ENCODE measurements at places on chromosomes 5 and 9. TPM values are rescaled to one million over a fixed set of nuclear protein-coding genes. Genes with fewer than 3 reads are reported as not detected.

DNA sequence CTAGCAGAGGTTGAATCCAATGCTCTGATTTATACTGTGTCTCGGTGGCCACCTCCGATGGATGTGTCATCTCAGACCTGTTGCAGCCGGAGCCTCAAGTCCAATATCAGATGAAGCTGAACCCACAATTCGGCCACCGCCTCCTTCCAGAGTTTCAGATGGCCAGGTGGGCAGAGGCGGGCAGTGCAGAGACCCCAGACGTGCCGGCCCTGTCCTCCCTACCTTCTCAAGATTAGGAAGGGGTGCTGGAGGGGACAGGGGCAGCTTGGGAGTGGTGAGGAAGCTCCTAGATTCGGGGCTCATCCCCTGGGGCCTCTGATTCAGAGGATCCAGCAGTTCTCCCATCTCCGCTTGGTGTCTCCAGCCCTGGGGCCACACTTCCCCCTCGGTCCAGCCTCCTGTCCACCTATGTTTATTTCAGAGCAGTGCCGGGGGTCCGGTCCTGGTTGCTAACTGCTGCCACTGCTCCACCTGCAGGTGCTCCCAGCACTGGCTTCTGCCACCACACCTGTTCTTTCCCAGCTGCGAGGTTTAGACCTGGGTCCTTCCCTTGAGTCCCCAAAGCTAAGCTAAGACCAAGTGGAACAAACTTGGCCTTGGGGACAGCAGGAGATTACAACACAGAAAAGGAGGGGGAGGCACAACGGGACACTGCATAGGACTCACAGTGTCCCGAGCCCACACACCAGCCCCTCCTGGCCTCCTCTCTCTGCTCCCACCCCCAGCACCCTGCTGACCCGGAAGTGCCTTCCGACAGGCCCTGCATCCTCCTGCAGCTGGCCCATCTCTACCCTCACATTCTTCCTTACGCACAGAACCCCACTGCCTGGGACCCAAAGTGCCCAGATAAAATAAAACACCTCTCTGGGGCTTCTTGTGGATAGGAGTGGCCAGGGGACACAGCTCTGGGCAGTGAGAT, 81.6 kb downstream of the NTNG2 start:
- H3K27me3 ChIP-seq: peaks cover 14% of the 10 kb centered on the region
- no peak for DNase-seq
- H3K27ac ChIP-seq: no peak overlapping the region
- H3K36me3 ChIP-seq: no peaks in the 10 kb centered on the region
- H3K4me3 ChIP-seq: peak overlapping the region; percentile 93

DNA sequence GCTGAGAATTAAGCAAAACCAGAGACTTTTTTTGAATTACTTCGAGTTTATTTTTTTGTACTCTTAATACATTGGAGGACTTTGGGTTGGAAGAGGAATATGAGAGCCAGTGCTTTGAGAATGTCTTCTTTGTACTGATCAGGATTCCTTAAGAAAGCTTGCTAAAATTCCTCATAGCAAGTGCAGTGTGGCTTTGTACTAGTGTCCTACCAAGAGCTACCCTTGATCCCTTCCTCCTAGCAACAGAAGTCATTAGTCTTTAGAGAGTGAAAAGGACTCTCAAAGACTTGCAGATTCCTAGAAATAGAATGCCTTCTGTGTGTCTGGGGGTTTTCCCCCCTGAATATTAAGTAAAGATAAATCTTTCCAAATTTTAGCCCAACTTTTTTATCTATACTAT, 276.1 kb downstream of the ARHGAP26 start:
- no peaks in the 10 kb centered on the region for H3K27me3 ChIP-seq
- H3K36me3 ChIP-seq: no peaks in the 10 kb centered on the region
- peaks cover 18% of the 10 kb centered on the region for H3K4me1 ChIP-seq

DNA sequence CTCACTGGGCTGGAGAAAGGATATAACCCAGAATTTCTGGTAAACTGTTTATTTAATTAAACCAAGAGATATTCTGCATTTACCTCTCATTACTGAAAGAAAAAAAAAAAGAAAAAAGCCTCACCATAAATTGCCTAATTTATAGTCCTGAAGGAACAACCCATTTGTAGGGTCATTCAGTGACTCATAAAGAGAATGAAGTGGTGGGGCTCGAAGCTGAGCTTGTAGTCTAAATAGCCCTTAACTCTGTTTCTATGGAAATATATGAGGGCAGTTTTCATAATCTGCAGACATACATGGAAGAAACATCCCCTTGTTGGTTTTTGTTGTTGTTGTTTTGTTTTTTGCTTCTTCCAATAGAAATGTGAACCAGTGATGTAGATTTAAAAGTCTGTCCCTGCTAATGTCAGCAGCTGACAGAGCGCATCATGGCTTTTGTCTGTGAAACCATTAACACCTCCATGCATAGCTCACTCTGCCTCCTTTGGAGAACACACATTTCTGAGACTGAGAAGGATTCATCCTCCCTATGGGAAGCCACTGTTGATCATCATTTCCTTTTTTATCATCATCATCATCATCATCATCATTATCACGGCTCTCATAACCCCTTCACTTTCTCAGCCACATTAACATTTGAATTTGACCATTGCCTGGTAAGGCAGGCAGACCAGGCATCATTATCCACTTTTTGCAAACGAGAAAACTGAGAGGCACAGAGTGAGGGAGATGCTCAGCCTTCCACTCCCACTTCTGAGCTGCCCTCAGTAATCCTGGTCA, 67.9 kb upstream of the SAP30L start:
- DNase-seq: no peak
- no peak overlapping the region for H3K27ac ChIP-seq
- H3K4me1 ChIP-seq: peaks cover 10% of the 10 kb centered on the region
- H3K36me3 ChIP-seq: peaks cover 14% of the 10 kb centered on the region
- H3K4me3 ChIP-seq: no peak overlapping the region
- peaks cover 9% of the 10 kb centered on the region for H3K27me3 ChIP-seq

GRCh38 chr9:87894998-87895625, 12.4 kb downstream of the SPATA31E1 start:
- H3K4me1 ChIP-seq: no peaks in the 10 kb centered on the region
- no peaks in the 10 kb centered on the region for H3K27me3 ChIP-seq
- no peak overlapping the region for H3K4me3 ChIP-seq

DNA sequence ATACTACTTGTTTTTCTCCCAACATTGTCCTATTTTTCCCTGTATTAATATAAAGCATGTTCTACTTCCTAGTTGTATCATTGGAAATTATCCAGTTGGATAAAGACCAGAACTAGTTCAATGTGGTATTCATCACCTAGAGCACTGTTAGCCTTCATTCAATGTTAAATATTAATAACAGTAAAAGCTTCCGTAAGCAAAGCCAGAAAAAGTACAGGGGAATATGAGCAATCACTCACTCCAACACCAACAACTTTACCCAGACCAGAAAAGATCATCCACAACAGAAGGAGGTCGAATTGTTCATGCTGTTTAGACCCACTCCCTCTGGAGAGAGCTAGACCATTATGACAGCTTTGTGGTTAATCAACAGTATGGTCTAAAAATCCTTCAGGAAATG, 728.4 kb downstream of the MAT2B start:
- H3K4me3 ChIP-seq: no peak overlapping the region
- H3K27me3 ChIP-seq: no peaks in the 10 kb centered on the region
- no peaks in the 10 kb centered on the region for H3K36me3 ChIP-seq
- H3K4me1 ChIP-seq: peaks cover 8% of the 10 kb centered on the region
- no peak for DNase-seq

GRCh38 chr5:132658381-132659302, 669 bp downstream of the IL13 start:
- H3K4me3 ChIP-seq: no peak overlapping the region
- no peaks in the 10 kb centered on the region for H3K36me3 ChIP-seq
- peaks cover 27% of the 10 kb centered on the region for H3K4me1 ChIP-seq

DNA sequence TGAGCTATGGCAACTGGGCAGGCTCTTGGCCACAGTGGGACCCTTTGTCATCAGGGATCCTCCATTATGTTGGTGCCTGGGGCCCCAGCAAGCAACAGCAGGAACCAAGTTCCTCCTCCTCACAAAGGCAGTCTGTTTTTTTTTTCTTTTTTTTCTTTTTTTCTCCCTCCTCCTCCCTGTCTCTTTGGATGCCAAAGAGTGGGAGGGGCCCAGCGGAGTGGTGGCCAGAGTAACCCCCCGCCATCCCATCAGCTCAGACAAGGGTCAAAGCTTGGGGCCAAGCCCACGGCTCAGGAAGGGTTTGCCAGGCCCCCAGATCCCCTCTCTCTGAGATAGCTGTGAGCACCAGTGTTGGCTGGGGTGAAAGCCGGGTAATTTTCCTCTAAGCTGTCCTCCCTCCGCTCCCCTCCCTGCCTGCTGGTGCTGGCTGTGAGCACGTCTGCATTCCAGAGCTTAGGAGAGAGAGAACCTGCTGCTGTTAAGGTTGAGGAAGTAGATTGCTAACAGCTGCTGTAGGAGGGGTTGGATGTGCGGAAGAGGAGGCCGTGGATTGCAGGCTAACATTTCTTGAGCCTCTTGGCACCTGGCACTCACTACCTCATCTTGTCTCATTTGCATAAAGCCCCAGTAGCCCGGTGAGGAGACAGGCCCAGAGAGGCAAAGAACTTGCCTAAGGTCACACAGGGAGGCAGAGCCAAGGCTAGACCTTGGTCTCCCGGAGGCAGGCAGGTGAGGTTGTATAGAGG, 21.2 kb downstream of the GSN start:
- peaks cover 51% of the 10 kb centered on the region for H3K4me1 ChIP-seq
- no peaks in the 10 kb centered on the region for H3K27me3 ChIP-seq
- H3K36me3 ChIP-seq: no peaks in the 10 kb centered on the region
- peak overlapping the region; percentile 23 for H3K4me3 ChIP-seq

GRCh38 chr5:171272996-171273970, 35.8 kb upstream of the TLX3 start:
- no peak overlapping the region for H3K4me3 ChIP-seq
- H3K27me3 ChIP-seq: no peaks in the 10 kb centered on the region
- DNase-seq: no peak
- peaks cover 29% of the 10 kb centered on the region for H3K4me1 ChIP-seq
- peak overlapping the region; percentile 2 for H3K27ac ChIP-seq

- no peak overlapping the region for H3K27ac ChIP-seq
- no peak for DNase-seq
- H3K27me3 ChIP-seq: no peaks in the 10 kb centered on the region
- peaks cover 6% of the 10 kb centered on the region for H3K4me1 ChIP-seq
- peaks cover 10% of the 10 kb centered on the region for H3K36me3 ChIP-seq
Observed at GRCh38 chr9:121785673-121786542, 134.5 kb downstream of the DAB2IP start.

- DNase-seq: no peak
- H3K4me3 ChIP-seq: no peak overlapping the region
Observed at GRCh38 chr9:80522465-80522864, 950.7 kb downstream of the TLE4 start.

Gene FYB1
- 1.6 TPM for total RNA-seq

Gene FBXL7
- total RNA-seq: 68.8 TPM

Gene CDH6
- total RNA-seq: 0.47 TPM

Gene SLCO6A1
- total RNA-seq: 6.2 TPM

Data from mesothelial cell of epicardium (in vitro differentiated cells).